ENCODE measurements at places on chromosomes 1 and 21. TPM values are rescaled to one million over a fixed set of nuclear protein-coding genes. Genes with fewer than 3 reads are reported as not detected.

GRCh38 chr1:111280267-111280666 is 10.4 kb upstream of the CHIA start:
- DNase-seq: no peak

DNA sequence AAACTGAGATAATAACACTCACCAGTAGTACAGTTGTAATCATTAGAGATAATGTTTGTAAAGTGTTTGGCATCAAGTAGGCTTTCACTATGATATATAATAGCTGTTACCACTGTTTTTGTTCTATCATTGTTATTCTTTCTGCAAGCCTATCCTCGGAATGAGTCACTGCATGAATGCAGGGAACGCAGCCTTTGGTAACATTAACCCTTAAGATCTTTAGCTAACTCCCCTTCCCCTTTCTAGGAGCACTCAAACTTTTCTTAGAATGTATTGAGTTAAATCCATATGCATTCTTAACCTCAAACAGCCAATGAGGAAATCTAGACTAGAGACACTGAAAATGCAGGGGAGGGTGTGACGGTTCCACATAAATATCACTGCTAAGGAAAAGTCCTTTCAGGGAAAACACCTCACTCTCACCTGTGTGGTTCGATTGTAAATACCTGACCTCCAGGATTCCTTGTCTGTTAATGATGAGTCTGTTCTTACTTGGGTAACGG is 467.3 kb downstream of the SETD4 start:
- DNase-seq: peak; percentile 38

The TTF2 gene
- total RNA-seq: 18.9 TPM

The TRABD2B gene
- total RNA-seq: not detected

The APOBEC4 gene
- total RNA-seq: not detected

Data from HFFc6 (cell line).